Frontal cortex (tissue), 4 donors: ENCODE measurements at places on chromosomes 6 and 20.

GRCh38 chr6:28523241-28523622 is 2.4 kb upstream of the GPX5 start:
- DNase-seq, result no peak

GRCh38 chr6:146878952-146879340 is 280.2 kb downstream of the ADGB start:
- DNase-seq, result no peak

DNA sequence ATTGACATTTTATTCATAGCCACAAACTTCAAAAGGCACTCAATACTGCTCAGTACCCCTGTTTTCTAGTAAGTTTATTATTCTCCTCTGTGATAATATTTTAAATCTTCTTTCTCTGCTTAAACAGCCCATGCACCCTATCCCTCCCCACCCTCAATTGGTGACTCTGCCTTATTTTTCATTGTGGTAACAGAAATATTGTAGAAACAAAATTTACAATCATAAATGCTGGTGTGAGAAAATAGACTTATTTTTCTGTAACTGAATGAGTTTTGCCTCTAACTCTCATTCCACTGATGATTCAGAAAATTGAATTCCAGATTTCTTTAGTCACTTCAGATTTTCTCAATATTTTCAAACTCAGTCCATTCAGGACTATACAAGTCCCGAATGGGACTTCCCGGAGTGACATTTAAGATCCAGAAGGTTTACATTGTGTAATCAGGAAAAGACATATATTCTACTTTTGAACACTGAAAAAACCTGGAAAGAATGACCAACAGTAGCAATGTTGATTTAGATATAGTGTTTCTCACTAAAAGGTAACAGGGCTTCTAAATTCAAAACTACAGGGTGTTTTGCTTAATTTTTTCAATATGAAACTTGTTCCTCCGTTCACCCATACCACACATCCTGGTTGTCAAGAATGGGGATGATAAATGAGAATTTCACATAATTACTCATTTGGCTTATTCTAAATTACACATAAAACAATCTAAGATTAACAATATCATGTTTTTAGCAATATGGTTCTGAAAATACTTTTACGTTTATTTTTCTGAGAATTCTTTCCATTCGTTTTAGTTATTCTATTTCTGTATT is 34.8 kb upstream of the UST start:
- no peak for DNase-seq

DNA sequence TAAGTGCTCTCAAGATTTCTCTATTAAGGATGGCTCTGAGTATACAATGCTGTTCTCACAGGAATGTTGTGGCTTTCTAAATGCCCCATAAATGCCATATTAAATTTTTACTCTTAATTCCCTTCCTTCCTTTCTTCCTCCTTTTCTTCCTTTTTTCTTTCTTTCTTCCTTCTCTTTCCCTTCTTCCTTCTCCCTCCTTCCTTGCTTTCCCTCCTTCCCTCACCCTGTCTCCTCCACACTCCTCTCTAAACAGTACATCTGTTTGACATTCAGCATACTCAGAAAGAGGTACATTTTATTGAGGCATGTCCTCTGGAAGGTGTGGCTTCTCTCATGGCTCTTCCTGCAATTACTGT is 433 bp upstream of the SLC17A1 start:
- DNase-seq, result no peak

DNA sequence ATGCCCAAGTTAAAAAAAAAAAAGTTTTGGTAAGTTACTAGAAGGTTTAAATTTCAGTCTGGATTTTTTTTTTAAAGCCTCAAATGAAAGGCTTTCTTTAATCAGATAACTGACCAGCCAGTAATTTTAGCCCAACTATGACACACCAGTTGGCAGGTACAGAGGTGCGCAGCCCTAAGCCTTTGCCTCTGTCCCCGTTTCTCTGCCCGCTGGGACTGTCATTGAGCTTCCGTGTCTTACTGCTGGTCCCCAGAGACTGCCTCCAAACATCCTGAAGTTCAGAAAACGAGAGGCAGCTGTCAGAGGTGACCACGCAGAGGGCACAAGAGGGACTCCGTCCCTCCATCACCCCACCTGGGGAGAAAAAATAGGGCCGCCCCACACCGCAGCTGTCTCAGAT is 118.2 kb downstream of the RPS12 start:
- DNase-seq, result no peak

DNA sequence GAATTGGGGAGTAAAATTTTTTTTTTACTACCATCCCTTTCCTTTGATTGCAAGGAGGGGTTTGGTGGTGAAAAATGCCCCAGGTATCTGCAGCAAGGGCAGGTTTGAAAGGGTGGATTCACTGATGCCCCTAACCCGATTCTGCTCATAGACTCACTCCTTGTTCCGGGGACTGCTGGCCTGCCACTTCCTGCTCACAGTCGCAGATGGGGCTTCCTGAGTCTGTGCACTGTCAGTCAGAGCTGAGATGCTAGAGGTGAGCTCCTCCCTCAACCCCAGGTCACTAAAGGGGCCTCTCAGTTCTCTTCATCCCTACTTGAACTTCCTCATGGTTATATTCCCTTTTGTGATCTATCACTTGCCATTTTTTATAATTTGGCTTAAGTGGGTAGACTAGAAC is 357.9 kb downstream of the FARS2 start:
- DNase-seq, result no peak

- no peak for DNase-seq
Observed at GRCh38 chr6:3287308-3287707, 28.6 kb downstream of the PSMG4 start.

DNA sequence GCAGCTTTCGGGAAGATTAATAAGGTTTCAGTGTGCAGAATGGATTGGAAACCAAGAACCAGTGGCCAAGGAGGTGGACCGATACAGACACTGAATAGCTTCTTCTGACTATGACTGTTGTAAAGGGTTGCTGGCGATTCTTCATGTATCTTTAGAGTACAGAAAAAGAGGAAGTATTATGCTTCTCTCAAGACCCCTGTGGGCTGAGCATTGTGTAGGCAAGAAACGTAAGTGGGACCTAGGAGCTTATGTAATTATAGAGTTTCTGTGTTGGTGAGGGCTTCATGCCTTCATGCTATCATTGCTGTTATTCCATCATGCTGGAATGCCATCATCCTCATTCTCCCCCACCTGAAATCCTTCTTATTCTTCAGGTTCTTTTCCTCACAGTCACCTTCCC is 105.4 kb upstream of the AKIRIN2 start:
- no peak for DNase-seq

- DNase-seq, result no peak
Observed at GRCh38 chr20:49635866-49636265, 67.9 kb upstream of the PTGIS start.

- DNase-seq, result no peak
Observed at GRCh38 chr6:22023937-22024336, 272.9 kb downstream of the PRL start.

DNA sequence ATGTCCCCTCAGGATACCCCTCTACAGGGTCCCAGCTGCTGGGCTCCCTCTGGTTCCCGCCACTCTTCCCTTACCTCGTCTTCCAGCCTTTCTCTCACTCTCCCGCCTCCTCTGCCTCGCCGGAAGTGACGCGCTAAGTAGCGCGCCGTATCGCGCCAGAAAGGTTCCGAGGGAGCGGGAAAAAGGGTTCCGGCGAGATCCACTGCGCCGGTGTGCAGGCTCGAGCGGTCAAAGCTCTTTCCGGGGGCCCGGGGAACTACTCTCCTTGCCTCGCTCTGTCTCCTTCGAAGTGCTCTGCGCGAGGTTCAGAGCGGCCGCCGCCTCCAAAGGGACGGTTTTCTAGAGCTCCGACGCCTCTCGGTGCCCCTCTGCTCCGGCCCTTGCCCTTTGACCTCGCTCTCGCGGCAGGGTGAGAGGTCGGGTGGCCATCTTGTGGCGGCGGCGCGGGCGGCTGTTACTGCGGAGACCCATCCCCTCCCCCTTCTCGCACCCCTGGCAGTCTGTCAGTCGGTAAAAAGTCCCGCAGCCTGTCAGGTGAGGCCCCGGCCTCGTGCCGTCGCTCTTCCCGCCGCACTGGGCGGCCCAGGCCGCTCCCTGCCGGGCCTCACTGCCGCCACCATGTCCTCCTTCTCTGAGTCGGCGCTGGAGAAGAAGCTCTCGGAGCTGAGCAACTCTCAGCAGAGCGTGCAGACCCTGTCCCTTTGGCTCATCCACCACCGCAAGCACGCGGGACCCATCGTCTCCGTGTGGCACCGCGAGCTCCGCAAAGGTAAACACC is at the start of the genes RPRD1B and TTI1:
Gene RPRD1B (plus strand): TSS at position 417 of the 778 bp plus-strand sequence. CDS start 202 bp downstream, at position 619.
Gene TTI1 (minus strand): TSS at position 127 of the 778 bp plus-strand sequence. CDS start 19,640 bp downstream, outside the sequence.
- peak; percentile 83 for DNase-seq

- DNase-seq, result no peak
Observed at GRCh38 chr6:119122336-119122735, 43.9 kb upstream of the FAM184A start.

DNA sequence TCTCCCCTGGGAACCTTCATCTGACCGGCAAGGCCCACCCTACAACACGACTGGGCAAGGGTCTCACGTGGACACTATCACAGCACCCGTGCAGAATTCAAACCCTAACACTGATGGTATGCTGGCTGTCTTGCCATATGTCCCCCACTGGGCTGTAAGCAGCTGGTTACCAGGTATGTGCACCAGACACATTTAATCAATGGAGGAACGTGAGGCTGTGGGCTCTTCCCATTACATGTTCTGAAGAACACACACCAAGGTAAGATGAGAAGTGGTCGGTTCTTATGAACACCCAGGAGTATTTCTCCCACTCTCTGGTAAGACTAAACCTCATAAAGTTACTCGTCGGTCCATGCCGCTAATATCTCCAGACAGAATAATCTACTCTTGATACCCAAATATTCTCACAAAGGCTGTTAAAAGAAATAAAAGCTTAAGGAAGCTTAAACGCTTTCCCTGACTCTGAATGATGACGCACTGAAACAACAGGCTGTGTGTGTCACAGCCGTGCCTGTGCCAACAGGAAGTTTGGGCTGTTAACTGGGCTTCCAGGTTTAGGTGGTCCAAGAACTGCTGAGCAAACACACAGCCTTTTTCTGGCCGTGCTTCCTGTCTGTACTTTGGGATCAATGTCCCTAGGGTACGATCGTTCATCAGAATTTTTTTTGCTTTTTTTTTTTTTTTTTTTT is 75.3 kb downstream of the SLC23A2 start:
- no peak for DNase-seq

DNA sequence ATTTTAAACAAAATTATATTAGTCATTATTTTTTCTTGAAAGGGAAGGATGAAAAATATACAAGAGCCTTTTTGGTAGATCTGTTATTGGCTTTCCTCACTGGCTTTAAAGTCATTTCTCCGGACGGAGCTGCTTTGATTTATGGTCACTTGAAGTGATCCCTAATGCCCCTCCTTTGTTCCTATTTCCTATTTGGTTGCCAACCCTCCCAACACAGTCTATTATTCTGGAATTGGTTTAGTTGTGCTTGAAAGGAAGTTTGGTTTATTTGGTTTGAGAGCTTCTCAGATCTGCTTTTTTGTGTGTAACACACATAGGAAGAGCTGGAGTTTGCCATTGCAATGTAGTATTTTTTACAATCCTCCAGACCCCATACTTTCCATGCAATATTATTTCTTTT is 347.9 kb downstream of the RFPL4B start:
- DNase-seq, result no peak

GRCh38 chr6:108423982-108424705 is 129.3 kb downstream of the AFG1L start:
- no peak for DNase-seq
